ENCODE measurements at places on chromosomes 6 and 20.

DNA sequence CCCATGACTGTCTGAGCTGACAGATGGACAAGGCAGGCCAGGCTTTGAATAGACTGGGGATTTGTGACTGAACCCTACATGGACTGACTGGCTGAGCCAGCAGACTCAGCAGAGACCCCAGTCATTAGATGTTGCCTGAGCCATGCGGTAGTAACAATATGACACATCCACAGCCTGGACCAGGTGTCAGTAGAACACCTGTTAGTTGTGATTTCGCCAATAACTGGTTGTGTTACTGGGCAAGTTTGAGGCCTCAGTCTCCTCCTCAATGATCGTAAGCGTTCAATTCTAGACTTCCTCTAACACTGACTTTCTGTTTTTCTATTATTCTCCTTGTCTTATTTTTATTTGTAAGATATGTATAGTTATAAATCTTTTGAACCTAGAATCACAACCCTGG is 311.9 kb upstream of the MAP3K7 start:
- no peak for DNase-seq

GRCh38 chr6:90123831-90124230 is 172.8 kb downstream of the BACH2 start:
- DNase-seq: no peak

DNA sequence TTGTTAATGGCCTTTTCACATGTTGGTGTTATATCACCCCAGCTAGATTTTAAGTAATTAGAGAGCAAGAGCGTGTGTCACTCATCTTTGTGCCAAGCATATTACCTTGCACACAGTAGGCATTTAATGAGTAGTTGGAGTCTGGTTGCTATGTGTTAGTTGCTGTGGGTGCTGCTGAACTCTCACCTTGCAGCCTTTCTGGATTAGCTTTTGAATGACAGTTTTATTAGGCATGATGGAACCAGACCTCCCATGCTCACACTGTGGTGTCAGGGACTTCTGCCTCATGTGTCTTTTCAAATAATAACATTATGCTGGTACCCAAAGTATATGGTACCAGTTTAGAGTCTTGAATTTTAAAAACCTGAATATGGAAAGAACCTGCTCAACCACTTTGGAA is 55.9 kb downstream of the TRAF3IP2 start:
- DNase-seq: no peak

- no peak for DNase-seq
These were observed at the start of gene RIPPLY2 for GRCh38 chr6:83853178-83854000. Gene RIPPLY2 (plus strand): TSS chr6:83853360. CDS start chr6:83853417, 57 bp downstream.

DNA sequence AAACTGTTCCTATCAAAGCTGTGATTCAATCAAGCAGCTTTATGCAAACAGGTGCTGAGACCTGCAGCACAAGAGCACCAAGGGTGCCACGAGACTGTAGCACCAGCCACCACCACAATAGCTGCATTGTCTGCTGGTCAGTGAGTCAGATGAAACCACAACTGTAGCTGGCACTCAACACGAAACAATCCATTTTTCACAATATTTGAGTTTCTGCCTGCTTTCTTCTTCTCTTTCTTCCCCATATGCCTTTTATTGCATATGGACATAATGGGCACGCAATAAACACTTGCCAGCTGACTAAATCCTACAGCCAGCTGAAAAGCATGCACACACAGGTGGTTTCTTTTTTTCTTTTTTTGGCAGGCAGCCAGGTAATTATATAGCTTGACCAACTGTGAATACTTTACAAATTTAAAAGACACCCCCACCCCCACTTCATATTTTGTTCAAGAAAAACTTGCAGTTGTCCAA is 16.6 kb downstream of the SLC2A12 start:
- no peak for DNase-seq

DNA sequence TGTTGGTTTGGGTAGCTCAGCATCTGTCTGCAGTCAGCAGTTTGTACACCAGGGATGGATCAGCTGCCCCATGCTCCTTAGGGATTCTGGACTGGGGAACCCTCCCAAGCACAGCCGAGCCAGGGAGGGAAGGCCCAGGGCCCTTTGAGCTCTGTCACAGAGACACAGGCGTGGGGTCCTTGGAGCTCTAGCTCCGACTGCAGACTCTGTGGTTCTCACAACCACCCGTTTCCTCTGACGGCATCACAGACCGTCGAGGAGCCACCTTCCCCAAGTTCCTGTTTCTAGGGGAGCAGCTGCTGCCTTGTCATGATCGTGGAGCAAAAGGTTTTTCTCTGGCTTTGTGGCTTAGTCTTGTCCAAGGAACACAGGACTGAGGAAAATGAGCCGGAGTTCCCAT is at the start of gene SLA2:
TSS of gene SLA2 (minus strand) at position 199 of the 400 bp plus-strand sequence. CDS start 4,861 bp downstream, outside the sequence.
- peak; percentile 43 for DNase-seq

GRCh38 chr6:36136034-36136433 is 5.7 kb downstream of the MAPK13 start:
- no peak for DNase-seq

DNA sequence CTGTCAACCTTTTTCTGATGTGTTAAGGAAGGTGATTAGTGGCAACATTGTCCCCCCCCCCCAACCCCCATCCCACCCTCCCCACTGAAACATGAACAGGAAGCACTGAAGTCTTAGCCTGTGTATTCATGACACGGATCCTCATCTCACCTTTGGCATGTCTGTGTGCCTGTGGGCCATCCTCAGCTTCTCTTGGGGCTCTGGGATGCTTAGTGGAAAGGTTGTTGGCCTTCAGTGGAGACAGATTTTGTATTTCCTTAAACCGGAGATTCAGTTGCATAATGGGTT is 93.6 kb downstream of the RREB1 start:
- no peak for DNase-seq

GRCh38 chr6:162526960-162527359 is 200.6 kb downstream of the PRKN start:
- DNase-seq: no peak

GRCh38 chr6:3418496-3419060 is 38.3 kb downstream of the SLC22A23 start:
- no peak for DNase-seq

DNA sequence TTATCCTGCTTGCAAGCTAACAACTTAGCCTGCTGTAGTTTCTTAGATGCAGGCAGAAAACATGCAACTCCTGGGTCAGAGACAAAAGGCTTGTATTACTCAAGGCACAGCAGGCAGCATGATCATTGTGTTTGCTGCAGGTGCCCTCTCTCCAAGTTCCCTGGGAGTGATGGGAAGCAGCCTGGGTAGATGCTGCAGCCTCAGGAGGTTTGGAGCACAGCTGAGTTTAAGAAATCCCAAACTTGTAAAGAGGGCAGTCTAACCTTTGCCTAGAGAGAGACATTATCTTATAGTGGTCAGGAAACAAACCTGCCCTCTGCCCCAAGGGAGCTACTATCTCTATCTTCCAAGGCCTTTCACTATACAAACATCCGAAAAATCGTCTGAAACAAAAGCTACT is 61.1 kb downstream of the PFDN4 start:
- no peak for DNase-seq
